Naive thymus-derived CD8-positive, alpha-beta T cell (primary cell): ENCODE measurements at places on chromosomes 5 and 9.

GRCh38 chr5:68519143-68519542, 303.6 kb downstream of the PIK3R1 start:
- DNase-seq: no peak

GRCh38 chr5:36629729-36630128, 23.3 kb downstream of the SLC1A3 start:
- no peak for DNase-seq

DNA sequence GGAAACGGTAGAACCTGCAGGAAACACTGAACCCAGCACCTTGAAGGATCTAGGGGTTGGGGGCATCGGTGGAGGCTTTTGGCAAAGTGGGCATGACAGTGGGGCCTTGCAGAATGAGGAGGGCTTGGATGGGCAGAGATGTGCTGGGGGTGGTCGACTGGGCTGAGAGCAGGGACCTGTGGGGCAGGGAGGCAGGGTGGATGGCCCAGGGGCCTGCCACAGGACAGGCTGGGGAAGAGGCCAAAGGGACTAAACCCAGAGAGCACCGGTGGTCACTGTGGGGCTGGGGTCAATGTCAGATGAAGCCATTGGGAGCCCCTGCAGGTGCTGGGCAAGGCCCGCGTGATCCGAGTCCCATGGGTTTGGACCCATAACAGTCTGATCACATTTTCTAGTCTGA, 175.3 kb downstream of the DAB2IP start:
- no peak for DNase-seq

DNA sequence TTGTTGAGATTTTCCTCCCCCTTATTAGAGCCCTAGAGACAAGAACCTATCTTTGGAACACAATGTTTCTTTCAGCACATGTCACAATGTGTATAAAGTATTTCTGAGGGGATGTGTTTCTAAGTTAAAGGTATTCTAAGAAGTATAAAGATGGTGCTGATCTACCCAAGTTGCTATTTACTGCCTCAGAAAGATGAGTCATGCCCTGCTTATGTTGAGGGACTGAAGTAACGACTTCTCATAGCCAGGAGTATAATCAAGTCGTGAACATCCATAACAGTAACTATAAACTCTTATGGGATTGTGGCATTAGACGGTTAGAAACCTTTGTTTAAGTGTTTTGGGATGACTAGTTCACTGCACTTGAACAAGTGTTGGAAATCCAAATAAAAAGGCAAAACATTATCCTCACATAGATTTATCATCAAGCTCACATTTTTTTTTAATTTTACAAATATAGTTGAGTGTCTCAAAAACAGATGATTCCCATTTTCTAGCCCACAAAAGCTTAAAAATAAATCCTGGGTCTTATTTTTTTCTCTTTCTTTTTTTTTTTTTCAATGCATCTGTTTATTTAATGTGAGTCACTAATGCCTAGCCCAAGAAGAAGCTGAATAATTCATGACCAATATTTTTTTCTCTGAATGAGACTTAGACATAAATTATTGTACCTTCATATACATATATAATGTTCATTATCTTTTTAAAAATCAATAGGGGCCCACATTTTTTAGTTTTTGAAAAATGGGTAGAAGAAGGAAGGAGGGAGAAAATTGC, 12.2 kb upstream of the TMEM252 start:
- DNase-seq: no peak

DNA sequence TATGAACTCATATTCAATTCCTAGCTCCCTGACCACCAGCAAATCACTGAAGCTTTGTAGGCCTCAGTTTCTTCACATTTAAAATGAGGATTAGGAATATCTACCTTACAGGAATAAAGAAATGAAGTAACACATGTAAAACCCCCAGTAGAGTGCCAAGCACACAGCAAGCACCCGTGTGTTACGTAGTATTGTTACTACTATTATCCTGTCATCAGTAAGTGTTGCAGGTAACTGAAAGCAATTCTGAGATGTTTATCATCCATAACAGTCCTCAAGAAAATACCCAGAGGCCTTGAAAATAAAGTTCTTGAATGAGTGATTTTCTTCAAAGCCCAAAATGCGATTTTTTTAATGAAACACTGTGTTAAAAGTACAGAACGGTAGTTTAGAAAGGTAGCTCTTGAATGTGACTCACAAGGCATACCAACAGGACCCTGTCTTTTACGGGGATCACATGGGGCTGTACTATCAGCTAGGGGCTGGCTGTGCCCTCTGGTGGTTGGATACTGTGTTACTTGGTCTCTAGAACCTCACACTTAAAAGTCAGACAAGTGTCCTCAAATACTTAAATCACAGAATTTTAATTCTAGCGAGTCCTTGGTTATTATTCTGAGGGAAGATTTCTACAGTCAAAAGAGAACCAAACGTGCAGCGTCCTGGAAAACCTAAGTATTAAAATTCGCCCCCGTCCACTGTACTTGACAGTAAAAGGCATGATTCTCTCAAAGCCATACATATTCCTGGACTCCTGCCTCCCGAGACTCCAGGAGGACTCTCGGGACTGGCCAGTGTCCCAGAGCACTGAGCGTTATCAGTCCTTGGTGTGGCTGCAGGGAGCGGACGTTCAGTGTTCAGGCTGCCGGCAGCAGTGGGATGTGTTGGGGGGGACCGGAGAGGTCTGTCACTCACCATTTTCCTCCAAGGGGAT, 725 bp downstream of the NDUFB6 start:
- peak; percentile 90 for DNase-seq

DNA sequence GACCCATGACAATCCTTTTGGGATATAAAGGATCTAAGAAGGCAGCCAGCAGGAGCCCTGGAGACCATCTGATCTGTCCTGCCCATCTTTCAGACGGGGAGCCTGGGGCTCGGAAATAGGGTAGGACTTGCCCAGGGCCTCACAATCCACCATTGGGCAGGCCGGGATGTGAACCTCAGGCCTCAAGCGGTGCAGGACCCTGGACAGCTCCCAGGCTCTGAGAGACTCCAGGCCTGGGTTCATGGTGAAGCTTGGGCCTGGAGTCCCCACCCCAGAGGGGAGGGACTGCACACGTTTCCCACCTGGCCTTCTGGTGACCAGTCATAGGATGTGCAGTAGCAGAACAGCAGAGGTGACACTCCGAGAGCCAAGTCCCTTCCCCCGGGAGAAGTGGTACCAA, 36.6 kb upstream of the RAPGEF1 start:
- no peak for DNase-seq

- DNase-seq: no peak
Measured at GRCh38 chr5:38433160-38433861, 123.1 kb downstream of the LIFR start.

DNA sequence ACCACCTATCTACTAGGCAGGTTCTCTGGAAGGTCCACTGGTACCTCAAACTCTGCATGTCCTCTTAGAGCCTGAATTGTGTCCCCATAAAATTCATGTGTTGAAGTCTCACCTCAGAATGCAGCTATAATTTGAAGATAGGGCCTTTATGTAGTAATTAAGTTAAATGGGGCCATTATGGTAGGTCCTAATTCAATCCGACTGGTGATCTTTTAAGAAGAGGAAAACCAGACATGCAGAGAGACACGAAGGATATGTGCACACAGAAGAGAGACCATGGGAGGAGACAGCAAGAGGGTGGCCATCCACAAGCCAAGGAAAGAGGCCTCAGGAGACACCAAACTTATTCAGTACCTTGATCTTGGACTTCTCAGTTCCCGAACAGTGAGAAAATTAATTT, 345.4 kb downstream of the ENC1 start:
- DNase-seq: no peak

DNA sequence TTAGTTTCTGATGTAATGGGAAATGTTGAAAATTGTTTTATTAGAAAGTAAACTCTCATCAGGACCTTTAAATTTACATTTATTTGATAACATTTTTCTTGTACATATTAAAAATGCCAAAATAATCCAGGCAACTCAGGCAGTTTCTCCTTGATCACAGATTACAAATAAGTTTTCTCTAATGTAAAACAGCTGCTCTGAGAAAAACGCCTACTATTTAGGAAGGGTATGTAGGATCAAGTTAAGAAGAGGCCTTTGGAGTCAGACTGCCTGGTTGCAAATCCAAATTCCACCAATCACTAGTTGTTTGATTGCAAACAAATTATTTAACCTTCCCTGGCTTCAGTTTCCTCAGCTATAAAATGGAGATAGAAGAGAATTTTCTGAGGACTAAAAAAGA, 610.8 kb downstream of the PDE4D start:
- DNase-seq: no peak

DNA sequence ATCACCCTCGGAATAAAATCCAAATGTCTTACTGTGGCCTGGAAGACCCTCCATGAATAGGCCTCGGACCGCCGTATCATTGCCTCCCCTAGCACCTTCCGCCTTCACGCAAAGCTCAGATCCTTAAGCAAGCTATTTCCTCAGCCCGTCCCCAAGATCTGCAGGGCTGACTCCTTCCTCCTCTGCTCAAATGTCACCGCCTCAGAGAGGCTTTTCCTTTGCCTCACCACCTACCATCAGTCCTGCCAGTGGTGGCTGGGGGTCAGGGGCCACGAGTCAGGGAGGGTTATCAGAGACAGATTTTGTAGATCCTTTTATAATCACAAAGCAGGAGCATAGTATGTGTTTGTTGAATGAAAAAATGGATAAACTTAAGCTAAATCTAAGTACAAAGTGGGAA, 74.4 kb upstream of the KIF2A start:
- no peak for DNase-seq

GRCh38 chr9:130599625-130600024, 20.2 kb downstream of the FUBP3 start:
- no peak for DNase-seq

GRCh38 chr5:94288937-94289336, 329.5 kb downstream of the KIAA0825 start:
- DNase-seq: no peak

DNA sequence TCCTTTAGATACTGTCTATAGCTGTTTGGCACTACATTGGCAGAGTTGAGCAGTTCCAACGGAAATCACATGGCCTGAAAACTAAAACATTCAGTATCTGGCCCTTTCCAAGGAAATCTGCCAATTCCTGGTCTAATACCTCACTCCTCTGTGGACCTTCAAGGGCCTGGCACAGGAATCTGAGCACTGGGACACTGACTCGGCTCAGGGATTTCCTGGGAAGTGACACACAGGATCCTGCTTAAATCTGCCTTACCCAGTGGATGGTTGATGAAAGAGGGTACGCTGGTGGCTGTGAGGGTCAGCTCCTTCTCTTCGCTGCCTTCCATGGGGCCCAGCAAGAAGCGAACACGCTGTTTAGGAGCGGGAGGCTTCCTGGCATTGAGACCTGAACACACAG, 904 bp downstream of the TRUB2 start:
- no peak for DNase-seq

DNA sequence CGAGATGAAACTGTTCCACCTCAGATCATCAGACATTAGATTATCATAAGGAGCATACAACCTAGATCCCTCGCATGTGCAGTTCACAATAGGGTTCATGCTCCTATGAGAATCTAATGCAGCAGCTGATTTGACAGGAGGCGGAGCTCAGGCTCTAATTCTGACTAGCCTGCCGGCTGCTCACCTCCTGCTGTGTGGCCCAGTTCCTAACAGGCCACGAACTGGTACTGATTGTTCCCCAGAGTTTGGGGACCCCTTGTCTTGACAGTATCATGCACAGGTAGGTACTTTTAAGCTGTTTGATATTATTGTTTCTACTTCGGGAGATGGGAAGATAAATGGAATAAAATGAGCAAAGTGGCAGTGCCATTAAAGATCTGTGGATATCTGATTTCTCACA, 66.9 kb downstream of the ZCCHC7 start:
- no peak for DNase-seq

DNA sequence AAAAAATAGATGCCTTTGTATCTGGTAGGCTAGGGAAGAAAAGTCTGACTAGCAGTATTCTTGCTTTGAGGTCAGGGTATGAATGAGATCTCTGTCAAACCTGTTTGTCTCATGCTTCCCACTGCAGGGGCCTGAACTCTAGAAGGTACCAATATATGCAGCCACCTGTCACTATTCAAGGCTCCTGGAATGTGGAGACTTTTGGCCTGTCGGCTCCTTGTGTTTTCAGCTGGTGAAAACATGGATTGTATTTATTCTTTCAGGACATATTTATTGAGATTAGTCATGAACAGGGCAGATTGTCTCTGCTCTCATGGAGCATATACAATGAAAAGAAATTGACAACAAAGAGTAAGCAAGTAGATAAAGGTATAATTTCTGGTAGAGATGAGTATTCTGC, 255.8 kb downstream of the ARHGAP26 start:
- no peak for DNase-seq

DNA sequence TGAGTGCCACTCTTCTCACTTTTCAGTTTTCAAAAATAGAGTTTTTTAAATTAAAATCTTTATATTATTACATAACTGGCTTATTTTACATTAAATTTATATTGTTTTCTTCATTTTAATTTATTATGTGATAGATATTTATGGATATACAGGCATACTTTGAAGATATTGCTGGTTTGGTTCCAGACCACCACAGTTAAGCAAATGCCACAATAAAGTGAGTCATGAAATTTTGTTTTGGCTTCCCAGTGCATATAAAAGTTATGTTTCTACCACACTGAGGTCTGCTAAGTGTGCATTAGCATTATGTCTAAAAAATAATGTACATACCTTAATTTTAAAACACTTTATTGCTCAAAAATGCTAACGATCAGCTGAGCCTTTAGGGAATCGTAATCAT, 47.4 kb downstream of the NDUFS4 start:
- DNase-seq: no peak

DNA sequence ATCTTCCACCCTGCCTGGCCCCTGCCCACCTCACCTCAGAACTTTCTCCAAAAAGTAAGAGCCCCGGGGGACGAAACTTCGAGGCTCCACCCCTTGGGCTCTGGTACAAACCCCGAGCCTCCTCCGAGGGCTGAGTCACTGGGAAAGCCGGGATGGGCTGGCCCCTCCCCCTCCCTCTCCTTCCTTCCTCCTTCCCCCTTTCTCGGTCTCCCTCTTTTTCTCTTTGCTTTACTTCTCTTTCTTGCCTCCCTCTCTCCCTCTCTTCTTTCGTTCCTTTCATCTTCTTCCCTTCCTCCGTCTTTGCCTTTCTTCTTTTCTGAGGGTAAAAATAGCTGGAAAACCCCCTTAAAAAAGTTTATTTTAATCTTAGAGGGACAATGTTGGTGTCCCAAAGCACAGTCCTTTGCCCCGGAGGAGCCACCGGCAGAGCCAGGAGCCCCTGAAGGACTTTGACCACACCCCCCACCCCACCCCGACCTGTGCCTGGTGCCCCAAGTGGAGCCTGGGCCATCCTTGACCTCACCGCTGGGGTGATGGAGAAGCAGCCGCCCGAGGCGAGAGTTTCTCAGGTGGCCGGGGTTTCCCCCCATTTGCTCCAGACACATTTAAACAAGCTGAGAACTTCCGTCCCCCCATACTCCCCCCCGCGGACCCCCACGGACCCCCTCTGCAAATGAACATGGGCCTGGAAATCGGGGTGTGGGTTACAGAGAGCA, 5.7 kb upstream of the NOTCH1 start:
- DNase-seq: no peak
